Activated CD4-positive, alpha-beta T cell treated with anti-CD3 and anti-CD28 coated beads, Interleukin-2, amount 50 U/mL, for 24 hours (primary cell): ENCODE measurements at places on chromosomes 7 and 10.

DNA sequence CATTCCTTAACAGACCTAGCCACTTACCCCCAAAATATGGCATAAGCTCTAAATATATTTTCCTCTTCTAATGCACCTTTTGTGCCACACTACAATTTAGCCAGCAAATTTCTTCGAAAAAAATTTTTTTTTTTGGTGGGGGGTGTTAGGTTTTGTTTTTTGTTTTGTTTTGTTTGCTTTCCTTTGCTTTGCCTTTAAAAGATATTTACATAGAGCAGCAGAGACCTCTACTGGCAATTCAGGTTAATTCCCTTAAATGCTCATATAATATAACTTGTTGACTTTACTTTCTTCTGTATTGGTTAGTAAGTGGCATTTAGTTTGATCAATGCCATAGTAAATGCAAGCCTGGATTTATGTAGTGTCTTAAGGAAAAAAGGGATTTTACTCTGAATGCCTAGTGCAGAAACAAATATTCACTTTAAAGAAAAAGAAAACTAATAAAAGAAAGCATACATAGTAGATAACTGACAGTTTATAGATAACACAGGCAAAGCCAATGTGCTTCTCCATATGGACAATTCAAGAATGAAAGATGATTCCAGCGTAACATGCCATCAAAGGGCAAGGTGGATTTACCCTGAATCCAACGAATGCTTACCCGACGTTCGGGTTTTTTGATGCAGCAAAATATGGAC lies 1250.6 kb downstream of the GATA3 start:
- DNase-seq, result no peak

DNA sequence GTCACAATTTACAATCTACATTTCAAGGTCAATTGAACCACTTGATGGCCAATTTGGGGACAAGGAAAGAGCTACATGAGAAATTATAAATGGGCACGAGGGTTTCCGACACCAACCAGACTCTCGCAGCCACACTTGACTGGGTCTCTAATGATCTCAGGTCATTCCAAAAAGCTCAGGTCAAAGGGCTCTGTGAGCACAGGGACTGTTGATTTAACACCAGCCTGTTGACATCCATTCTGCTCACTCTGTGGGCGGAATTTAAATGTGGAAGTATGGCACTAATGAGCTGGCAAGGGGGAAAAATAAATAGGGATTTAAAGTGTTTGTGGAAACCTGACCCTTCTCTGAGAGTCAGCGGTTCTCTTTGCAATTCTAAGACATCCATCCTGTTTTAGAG lies 810.7 kb upstream of the AUTS2 start:
- no peak for DNase-seq

DNA sequence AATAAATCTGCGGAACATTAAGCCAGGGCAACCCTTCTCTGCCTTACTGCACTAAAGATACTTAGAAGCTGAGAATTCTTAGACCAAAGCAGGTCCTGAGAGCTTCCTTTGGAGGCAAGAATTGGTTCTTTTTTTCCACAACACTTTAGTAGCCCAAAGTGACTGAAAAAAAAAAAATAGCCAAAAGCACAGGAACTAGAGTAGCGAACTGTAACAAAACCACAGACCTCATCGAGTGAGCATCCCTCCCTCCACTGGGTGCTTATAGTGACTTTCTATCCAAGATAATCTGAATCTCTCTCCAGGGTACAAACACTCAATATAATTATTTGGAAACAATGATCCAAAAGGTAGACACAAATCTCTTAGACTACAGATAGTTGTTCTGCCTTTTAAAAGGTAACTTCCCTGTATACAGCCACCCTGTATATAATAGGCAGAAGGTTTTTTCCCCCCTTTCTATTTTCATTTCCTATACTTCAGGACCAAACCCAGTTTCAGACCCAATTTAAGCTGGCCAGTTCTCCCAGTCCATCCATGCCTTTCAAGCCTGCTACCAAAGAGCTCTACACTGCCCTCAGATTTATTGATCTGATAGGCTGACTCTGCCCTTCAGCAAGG lies 31.6 kb upstream of the KCNIP2 start:
- no peak for DNase-seq

- DNase-seq, result no peak
Observed at GRCh38 chr10:52027055-52027705, 286.9 kb upstream of the DKK1 start.

DNA sequence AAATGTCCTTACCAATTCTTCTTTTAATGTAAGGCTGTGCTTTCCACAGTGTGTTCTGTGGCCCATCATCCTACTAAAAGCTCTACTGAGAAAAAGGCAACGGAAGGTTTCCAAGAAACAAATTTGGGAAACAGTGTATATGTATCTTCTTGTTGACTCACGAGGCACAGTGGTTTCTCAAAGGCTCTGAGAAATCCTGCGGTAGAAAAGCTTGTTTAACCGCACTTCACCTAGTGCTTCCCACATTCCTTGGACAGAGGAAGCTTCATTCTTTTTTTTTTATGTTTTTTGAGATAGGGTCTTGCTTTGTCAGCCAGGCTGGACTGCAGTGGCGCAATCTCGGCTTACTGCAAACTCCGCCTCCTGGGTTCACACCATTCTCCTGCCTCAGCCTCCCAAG lies 84.5 kb downstream of the TACC2 start:
- no peak for DNase-seq

- no peak for DNase-seq
Observed at GRCh38 chr7:134104166-134104565, 23.0 kb upstream of the LRGUK start.
